A549 treated with ZK216348 at 1 μM for 4 hours (cell line): ENCODE measurements at places on chromosomes 12 and 14. TPM values are rescaled to one million over a fixed set of nuclear protein-coding genes. Genes with fewer than 3 reads are reported as not detected.

The TMEM30B gene
- 0.09 to 0.49 TPM (median 0.20 TPM) in 5 replicates for total RNA-seq

The SETD1B gene
- 7.9 to 16.3 TPM (median 13.7 TPM) in 5 replicates for total RNA-seq

The MAGOHB gene
- 44.3 to 79.8 TPM (median 49.1 TPM) in 5 replicates for total RNA-seq

The CIT gene
- total RNA-seq, result 10.5 to 16.3 TPM (median 13.4 TPM) in 5 replicates

The TRHDE gene
- total RNA-seq, result 0.18 to 0.21 TPM (median 0.19 TPM) in 3 of 5 replicates, not detected in the others

The TMEM132D gene
- not detected in 5 replicates for total RNA-seq

The KRT71 gene
- not detected in 5 replicates for total RNA-seq

The KLHL33 gene
- not detected in 5 replicates for total RNA-seq

The PRR4 gene
- 1.2 to 2.5 TPM (median 1.9 TPM) in 5 replicates for total RNA-seq

The LRRK2 gene
- 1.2 to 2.4 TPM (median 1.6 TPM) in 5 replicates for total RNA-seq

The MAP3K9 gene
- 4.3 to 6.5 TPM (median 5.4 TPM) in 5 replicates for total RNA-seq

The GARIN6 gene
- not detected in 5 replicates for total RNA-seq

The PELI2 gene
- total RNA-seq, result 0.49 to 1.8 TPM (median 1.0 TPM) in 5 replicates
